CD4-positive, alpha-beta T cell (primary cell): ENCODE measurements at places on chromosomes 7 and 10.

DNA sequence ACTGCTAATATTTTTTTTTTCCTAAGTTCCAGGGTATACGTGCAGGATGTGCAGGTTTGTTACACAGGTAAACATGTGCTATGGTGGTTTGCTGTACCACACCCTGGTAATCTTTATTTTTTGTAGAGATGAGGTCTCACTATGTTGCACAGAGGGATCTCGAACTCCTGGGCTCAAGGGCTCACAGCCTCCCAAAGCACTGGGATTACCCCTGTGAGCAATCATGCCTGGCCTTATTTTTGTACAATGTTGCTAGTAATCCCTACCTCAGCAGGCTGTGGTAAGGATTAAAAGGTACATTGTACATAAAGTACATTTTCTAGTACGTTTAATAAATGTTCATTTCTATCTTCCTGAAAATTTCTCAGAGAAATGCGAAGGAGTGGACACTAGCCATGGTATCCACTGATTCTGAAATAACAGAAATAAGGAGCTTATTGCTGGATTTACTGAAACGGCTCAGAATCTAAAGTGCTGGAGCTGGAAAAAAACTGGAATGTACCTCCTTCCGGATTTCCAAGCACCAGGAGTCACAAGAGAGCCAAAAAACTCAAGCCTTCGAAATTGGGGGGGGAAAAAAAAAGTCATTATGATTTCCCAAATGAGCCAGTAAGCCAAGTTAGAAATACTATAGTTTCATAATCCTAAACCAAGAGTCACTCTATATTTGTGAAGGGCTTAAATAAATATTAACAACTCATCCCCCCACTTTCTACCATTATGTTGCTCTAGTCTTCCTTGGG, 69.6 kb downstream of the NT5C2 start:
- DNase-seq: no peak

DNA sequence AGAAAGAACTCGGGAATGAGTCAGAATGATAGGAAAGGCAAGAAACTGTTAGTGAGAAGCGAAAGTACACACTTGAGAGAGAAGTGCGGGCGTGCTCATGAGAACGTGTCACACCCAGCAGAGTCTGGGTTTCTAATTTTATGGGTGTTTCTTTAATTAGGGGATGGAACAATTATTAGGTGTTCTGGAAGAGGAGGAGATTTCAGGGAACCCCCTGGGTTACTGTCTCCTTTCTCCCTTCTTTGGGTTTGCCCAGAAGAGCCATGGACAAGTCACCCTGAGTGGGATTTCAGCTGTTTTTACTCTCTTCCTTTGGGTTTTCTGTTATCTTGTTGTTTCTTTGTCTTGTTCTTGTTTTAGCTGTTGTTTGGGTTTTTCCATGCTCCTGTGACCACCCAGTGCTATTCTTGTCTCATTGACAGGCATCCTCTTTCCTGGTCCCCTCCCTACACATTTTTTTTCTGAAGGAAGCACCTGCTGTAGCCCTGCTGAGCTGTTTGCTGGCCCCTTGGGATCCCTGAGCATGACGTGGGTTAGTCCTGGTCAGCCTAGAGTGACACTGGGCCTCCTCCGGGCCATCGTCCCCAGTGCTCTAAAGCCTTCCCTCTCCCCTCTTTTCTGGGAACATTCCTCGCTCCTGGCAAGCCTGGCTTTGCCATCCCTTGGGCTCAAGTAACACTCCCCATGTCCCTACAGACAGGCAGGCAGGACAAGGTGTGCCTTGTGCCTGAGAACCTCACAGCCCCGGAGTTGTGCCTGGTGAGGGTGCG, 3.5 kb downstream of the SH2D4B start:
- no peak for DNase-seq

DNA sequence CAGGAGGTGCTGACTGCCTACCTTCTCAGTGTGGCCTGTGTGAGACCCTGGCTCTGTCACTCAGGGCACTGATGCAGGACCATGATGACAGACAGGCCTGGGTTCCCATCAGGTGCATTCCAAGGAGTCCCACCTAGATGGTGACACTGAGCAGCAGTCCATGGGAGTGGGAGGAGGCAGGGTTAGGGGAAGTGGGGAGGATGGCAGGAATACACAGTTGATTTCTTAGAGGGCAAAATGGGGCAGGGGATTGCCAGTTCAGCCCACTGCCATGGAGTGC, 155.0 kb downstream of the SH3PXD2A start:
- no peak for DNase-seq

- DNase-seq: no peak
Observed at GRCh38 chr10:76428551-76429367, 997.3 kb downstream of the LRMDA start.

DNA sequence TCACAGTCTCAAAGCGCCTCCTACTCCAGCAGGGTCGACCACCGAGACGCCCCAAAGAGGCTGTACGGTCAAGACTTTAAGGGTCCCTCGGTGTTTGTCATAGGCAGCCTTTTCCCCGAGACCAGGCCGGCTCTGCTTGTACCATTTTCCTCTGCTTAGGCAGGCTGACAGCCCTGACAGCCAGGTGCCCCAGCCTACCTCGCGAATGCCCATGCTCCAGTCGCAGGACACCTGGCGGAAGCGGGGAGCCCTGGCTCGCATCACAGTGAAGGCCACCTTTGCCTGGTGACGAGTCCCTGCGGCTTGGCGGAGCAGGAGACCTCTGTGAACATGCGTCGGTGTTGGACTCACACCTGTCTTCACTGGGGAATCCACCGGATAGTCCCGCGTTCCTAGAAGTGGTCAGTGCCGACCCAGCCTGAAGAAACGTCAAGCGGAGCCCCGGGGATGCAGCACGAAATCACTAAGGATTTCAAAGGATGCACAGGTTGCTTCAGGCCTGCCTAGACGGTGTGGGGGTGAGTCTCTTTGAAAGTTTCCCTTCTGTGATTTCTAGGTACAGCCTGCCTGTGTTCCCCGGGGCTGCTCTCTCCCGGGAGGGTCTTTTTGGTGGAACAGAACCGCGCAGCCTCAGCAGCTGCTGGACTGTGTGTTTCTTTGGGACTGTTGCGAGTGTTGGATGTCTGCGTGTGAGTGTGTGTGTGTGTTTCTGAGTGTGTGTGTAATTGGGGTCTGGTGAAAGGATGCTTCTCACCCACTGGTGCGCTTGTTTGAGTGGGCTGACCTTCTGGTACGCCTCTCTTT, 30.5 kb upstream of the ZNF273 start:
- DNase-seq: no peak

DNA sequence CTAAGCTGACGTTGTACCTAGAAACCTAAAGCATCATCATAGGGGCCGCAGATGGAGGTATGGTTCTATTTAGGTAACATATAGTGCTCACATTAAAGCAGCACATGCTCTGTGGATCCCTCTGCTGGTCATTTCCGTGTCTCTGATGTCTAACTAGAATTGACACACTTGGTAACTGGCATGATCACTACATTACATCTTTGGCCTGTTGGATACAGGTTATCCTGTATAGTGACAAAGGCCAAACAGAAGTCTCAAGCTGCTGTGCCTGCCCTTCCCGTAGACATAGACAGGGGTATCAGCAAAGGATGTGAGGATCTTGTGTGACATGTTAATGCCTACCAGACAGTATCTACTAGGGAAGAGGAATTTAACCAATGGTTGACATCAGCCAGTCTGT, 51.2 kb downstream of the KIF5B start:
- peak; percentile 15 for DNase-seq
